MCF 10A (cell line): ENCODE measurements at places on chromosomes 1 and 21. TPM values are rescaled to one million over a fixed set of nuclear protein-coding genes. Genes with fewer than 3 reads are reported as not detected.
A peak's percentile ranks its signal among the peaks of the same experiment; 100 is the strongest.

GRCh38 chr1:29156543-29157268, 25.0 kb downstream of the SRSF4 start:
- no peak for DNase-seq
- no peaks in the 10 kb centered on the region for H3K4me1 ChIP-seq
- no peak overlapping the region for H3K4me3 ChIP-seq
- peaks cover 87% of the 10 kb centered on the region for H3K36me3 ChIP-seq

GRCh38 chr21:21177353-21177986, 179.3 kb downstream of the NCAM2 start:
- H3K27me3 ChIP-seq: no peaks in the 10 kb centered on the region
- no peak overlapping the region for H3K27ac ChIP-seq
- no peaks in the 10 kb centered on the region for H3K36me3 ChIP-seq
- H3K4me3 ChIP-seq: no peak overlapping the region
- no peak for DNase-seq
- H3K4me1 ChIP-seq: no peaks in the 10 kb centered on the region

DNA sequence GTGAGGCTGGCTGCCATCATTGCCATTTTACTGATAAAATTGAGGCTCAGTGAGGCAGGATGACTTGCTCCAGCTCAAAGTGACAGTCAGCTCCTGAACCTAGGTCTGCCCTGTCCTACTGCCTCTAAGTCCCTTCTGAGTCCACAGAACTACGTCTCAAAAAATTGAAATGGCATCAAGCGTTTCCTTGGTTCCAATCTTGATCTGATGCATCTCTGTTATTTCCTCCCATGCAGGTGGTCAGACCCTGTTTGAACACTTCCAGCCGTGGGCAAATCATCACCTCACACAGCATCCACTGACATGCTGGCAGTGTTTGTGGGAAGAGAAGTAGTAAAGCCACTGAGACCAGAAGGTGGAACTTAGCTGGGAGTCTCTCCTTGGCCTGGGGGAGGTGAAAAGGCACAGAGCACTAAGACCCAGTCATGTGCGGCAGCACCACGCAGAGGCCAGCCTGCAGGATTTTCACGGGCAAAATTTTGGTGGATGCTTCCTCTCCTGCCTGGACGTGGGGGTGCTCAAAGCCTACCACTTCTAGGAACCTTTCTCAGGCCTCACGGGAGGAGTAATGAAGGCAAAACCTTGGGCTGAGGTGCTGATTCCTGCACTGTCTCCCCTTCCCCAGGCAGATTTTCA, 7.8 kb upstream of the CPLANE2 start:
- no peaks in the 10 kb centered on the region for H3K27me3 ChIP-seq
- H3K36me3 ChIP-seq: peaks cover 51% of the 10 kb centered on the region
- DNase-seq: no peak
- H3K4me1 ChIP-seq: peaks cover 23% of the 10 kb centered on the region
- peak overlapping the region; percentile 27 for H3K27ac ChIP-seq

- no peak for DNase-seq
- H3K4me1 ChIP-seq: no peaks in the 10 kb centered on the region
- H3K36me3 ChIP-seq: peaks cover 9% of the 10 kb centered on the region
- H3K27me3 ChIP-seq: no peaks in the 10 kb centered on the region
- no peak overlapping the region for H3K4me3 ChIP-seq
- H3K27ac ChIP-seq: no peak overlapping the region
Observed at GRCh38 chr1:17648457-17649145, 106.5 kb upstream of the ACTL8 start.

Gene NSUN4
- total RNA-seq: 27.4 and 28.4 TPM in 2 replicates

DNA sequence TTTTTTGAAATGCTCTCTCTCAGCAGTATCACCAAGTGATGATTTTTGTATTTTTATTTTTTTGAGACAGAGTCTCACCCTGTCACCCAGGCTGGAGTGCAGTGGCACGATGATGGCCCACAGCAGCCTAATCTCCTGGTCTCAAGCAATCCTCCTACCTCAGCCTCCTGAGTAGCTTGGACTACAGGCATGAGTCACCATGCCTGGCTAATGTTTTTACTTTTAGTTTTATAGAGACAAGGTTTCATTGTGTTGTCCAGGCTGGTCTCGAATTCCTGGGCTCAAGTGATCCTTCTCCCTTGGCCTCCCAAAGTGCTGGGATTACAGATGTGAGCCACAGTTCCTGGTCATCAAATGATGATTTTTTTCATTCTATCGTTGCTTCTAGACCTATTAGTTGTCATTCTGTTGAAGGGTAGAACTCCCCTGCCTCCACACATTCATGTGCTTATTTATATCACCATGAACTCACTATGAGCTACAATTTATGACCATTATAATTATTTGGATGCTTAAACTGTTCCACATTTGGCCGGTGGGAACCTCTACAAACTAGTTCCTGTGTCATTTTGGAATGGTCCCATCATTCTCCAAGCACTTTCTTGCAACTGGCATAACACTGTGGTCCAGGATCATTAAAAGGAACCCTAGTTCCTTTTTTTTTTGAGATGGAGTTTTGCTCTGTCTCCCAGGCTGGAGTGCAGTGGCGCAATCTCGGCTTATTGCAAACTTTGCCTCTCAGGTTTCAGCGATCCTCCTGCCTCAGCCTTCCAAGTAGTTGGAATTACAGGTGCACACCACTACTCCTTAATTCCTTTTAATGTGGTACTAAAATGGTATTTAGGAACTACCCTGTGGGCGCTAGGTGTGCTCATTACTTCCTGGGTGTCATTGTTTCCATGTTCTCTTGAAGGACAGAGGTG, 20.2 kb upstream of the TOR3A start:
- H3K27ac ChIP-seq: no peak overlapping the region
- H3K36me3 ChIP-seq: peaks cover 40% of the 10 kb centered on the region
- no peak overlapping the region for H3K4me3 ChIP-seq
- no peaks in the 10 kb centered on the region for H3K27me3 ChIP-seq
- no peak for DNase-seq
- peaks cover 13% of the 10 kb centered on the region for H3K4me1 ChIP-seq

- no peaks in the 10 kb centered on the region for H3K27me3 ChIP-seq
- DNase-seq: no peak
- no peak overlapping the region for H3K4me3 ChIP-seq
- H3K36me3 ChIP-seq: peaks cover 7% of the 10 kb centered on the region
- no peak overlapping the region for H3K27ac ChIP-seq
- peaks cover 21% of the 10 kb centered on the region for H3K4me1 ChIP-seq
Observed at GRCh38 chr21:45010860-45011259, 63.5 kb upstream of the ADARB1 start.

Gene IFNAR1
- 30.0 and 35.5 TPM in 2 replicates for total RNA-seq

Gene CELA2A
- total RNA-seq: not detected in 2 replicates

Gene HSD3B1
- total RNA-seq: not detected in 2 replicates

Gene LDLRAP1
- total RNA-seq: 10.3 and 14.0 TPM in 2 replicates

- H3K27ac ChIP-seq: no peak overlapping the region
- peaks cover 6% of the 10 kb centered on the region for H3K4me1 ChIP-seq
- no peak overlapping the region for H3K4me3 ChIP-seq
- H3K27me3 ChIP-seq: peaks cover 72% of the 10 kb centered on the region
- DNase-seq: no peak
Observed at GRCh38 chr1:69569576-69570328, 2.0 kb downstream of the LRRC7 start.

Gene AMIGO1
- total RNA-seq: 0.21 and 0.29 TPM in 2 replicates

DNA sequence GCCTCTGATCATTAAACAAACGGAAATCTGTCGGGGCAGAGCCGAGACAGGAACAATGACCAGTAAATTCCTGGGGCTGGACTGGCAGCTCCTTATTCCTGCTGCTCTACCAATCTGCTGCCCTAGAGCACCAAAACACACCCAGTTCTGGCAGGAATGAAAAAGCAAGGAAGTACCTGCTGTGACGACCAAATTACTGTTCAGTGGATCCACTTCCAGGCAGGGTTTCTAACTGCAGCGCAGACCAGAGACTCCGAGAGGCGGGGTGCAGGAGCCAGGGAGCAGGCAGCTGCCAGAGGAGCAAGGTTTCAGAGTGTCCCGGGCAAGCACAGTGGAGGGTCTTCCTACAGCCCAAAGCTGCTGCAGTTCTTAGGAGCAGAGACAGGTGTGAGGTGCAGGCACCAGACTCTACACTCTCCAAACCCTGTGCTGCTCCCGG, 32.4 kb downstream of the KANK4 start:
- peak; percentile 47 for DNase-seq
- H3K27me3 ChIP-seq: no peaks in the 10 kb centered on the region
- peaks cover 19% of the 10 kb centered on the region for H3K4me1 ChIP-seq

Gene PROK1
- total RNA-seq: not detected in 2 replicates

DNA sequence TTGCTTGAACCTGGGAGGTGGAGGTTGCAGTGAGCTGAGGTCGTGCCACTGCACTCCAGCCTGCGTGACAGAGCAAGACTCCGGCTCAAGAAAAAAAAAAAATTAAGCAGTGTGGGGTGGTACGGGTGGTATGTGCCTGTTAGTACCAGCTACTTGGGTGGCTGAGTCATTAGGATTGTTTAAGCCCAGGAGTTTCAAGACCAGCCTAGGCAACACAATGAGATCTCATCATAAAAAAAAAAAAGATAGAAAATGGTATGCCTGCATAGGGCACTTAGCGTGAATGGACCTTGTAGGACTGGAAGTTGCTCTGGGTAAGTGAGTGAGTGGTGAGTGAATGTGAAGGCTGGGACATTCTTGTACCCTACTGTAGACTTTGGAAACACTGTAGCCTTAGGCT, 37.0 kb downstream of the TBCE start:
- H3K36me3 ChIP-seq: peaks cover 27% of the 10 kb centered on the region
- H3K4me3 ChIP-seq: no peak overlapping the region
- no peaks in the 10 kb centered on the region for H3K27me3 ChIP-seq
- H3K4me1 ChIP-seq: peaks cover 38% of the 10 kb centered on the region

- H3K36me3 ChIP-seq: peaks cover 4% of the 10 kb centered on the region
- no peak overlapping the region for H3K4me3 ChIP-seq
- no peak for DNase-seq
- no peak overlapping the region for H3K27ac ChIP-seq
- peaks cover 30% of the 10 kb centered on the region for H3K27me3 ChIP-seq
Observed at GRCh38 chr1:38258085-38258627, 211.6 kb upstream of the POU3F1 start.

Gene ANKRD34A
- total RNA-seq: 2.6 and 3.1 TPM in 2 replicates

DNA sequence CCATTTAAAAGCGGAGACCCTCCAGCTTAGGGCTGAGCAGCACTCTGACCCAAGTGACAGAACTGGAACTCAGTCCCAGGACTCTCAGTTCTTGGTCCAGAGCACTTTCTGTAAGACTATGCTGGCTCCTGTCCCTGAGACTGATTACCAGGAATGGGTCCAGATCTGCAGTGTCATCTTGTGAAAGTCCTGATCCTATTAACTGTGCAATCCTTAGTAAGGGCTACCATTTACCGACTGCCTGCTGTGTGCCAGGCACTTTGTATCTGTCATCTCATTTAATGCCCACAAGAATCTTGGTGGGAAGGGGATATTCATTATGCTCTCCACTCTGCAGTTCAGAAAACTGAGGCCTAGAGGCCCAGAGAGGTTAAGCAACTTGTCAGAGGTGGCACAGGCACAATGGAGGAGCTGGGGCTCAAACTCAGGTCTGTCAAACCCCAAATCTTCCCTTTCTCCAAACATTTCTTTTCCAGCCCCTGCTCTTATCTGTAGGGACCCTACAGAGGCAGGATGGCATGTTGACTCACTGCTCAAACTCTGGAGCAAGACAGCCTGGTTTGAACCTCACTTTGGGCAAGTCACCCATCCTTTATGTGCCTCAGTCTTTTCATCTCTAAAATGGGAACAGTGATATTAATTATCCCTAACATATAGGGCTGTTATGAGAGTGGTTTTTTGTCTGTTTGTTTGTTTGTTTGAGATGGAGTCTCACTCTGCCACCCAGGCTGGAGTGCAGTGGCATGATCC, 57.6 kb upstream of the IFNLR1 start:
- no peak for DNase-seq
- no peaks in the 10 kb centered on the region for H3K4me1 ChIP-seq
- no peak overlapping the region for H3K4me3 ChIP-seq
- no peaks in the 10 kb centered on the region for H3K36me3 ChIP-seq
- no peaks in the 10 kb centered on the region for H3K27me3 ChIP-seq
